ENCODE measurements at places on chromosomes 12 and 14.

DNA sequence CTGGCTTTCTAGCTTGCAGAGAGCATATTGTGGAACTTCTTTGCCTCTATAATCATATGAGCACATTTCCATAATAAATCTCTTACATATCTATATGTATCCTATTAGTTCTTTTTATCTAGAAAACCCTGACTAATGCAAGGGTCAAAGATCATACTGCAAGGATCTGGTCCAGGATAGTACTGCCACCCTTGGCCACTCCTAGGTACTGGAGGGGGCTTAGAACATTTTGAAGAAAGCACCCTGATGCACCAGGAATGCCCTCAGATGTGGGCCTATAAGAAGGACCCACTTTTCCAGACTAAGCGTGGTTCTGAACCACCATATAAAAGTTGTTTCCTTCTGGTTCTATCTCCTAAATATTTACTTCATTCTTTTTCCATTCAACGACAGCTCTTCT is 14.6 kb downstream of the ATXN7L3B start:
- DNase-seq: no peak

DNA sequence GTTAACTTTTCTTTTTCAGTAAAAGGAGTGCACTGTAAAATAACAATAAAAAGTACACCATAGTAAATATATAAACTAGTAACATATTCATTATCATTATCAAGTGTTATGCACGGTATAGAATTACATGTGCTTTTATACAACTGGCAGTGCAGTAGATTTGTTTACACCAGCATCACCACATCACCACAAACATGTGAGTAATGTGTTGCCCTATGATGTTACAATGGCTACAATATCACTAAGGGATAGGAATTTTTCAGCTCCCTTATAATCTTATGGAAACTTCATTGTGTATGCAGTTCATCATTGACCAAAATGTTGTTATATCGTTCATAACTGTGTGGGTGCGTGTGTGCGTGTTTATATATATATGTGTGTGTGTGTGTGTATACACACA is 23.5 kb upstream of the NEDD1 start:
- no peak for DNase-seq

DNA sequence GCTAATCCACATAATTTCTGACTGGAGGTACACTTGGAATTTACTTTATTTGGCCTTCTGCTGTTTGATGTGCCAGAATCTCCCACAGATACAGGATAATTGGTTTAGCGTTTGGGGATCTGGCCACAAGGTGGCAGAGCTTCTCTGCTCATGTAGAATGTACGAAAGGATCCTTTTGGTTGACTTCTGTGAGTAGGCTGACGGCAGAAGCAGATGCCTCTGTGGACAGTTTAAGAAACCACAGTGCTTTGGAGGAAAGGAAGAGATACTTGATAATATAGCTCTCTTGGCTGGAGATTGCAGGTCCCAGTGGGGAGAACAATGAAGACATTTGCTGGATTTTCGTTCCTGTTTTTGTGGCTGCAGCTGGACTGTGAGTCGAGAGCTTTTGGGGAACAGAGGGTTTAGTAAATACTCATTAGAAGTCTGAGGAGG is 75.3 kb upstream of the OR4E1 start:
- DNase-seq: peak; percentile 35

DNA sequence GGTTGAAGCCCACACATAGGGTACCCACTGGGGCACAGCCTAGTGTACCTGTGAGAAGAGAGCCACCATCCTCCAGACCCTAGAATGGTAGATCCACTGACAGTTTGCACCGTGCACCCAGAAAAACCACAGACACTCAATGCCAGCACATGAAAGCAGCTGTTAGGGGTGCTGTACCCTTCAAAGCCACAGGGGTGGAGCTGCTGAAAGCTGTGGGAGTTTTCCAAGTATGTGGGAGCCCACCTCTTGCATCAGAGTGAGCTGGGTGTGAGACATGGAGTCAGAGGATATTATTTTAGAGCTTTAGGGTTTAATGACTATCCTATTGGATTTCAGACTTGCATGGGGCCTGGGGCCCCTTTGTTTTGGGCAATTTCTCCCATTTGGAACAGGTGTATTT is 30.5 kb downstream of the TSPAN19 start:
- DNase-seq: no peak

DNA sequence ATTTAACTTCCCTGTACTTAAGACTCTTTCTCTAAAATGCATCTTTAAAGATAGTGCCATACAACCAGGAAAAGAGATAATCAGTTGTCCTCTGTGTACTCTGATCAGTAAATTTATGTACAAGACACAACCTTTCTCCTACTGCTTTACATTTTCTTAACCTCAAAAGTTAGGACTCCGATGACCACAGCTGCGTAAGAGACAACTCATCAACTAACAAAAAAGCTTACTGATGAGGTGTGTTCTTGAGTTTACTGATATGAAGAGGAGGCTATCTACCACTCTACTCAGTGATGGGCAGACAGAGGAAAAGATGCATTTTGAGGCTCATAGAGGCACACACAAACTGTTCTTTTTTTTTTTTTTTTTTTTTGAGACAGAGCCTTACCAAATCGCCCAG is 71.4 kb upstream of the HIF1A start:
- DNase-seq: no peak

DNA sequence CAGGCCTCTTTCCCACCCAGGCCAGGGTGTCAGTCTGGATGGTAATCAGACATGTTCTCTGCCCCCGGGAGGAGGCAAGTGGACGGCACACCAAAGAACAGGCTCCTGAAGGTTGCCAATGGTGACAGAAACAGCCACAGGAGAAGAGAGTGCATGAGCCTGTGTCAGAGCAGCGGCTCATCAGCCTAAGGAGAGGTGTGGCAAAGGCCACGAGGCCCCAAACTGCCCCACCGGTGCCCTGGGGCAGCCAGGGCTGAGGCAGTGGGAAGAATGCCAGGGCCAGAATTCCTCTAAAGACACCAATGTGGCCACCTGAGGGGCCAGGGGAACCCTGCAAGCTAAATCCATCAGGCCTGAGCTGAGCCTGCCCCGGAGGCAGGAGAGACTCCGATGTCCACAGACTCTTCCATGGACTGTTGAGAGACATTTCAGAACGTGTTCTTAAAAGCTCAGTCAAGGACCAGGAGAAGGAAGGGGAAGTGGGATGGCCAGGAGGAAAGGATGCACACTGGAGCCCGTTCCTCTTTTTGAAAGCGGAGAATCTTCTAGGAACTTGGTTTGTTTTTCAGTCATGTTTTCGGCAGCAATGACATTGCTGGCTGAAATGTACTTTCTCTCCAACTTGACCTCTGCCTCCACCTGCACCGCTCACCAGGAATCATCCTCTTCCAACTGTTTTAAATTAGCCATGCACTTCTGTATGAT is 176.3 kb upstream of the FKBP4 start:
- no peak for DNase-seq

GRCh38 chr12:120960657-120961056 is 17.7 kb upstream of the HNF1A start:
- no peak for DNase-seq

GRCh38 chr14:103519043-103519836 is 3.4 kb downstream of the CKB start:
- no peak for DNase-seq

GRCh38 chr12:76259106-76259505 is 89.1 kb downstream of the BBS10 start:
- no peak for DNase-seq

DNA sequence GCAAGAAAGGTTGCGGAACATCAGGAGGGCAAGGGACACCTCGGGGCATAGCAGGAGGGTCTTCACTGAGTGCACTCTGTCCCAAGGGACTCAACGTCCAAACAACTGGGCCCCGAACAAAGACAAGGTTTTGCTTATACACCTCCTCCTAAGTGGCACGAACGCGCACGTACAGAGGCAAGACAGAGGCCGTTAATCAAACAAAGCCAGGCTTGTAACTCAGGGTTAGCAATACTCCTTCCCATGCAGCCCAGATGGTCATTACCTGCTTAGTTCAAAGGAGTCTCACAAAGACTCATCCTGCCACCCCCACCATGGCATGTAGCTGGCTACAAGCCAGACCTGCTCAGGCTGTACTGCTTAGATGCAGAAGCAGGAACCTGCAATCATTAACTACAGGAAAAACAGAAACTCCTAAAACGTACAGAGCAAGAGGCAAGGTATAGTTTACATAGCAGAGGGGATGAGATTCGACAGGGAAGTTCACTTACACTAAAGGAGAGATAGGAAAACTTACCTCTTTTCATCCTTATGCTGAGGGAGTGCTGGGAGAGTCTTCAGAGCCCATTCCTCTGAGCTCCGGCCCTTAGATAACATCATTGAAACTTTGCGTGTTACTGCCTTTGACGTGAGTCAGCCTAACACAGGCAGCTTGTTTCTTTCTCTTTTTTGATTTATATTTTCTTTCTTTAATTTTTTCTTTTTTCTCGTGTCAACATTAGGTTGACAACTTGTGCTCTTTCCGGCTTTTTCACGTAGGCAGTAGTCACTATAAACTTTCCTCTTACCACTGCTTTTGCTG is 1319.1 kb downstream of the TMEM121 start:
- DNase-seq: peak; percentile 55
